ENCODE measurements at places on chromosomes 6 and 20. TPM values are rescaled to one million over a fixed set of nuclear protein-coding genes. Genes with fewer than 3 reads are reported as not detected.

GRCh38 chr6:72040111-72040510 is 153.8 kb downstream of the RIMS1 start:
- DNase-seq: no peak

DNA sequence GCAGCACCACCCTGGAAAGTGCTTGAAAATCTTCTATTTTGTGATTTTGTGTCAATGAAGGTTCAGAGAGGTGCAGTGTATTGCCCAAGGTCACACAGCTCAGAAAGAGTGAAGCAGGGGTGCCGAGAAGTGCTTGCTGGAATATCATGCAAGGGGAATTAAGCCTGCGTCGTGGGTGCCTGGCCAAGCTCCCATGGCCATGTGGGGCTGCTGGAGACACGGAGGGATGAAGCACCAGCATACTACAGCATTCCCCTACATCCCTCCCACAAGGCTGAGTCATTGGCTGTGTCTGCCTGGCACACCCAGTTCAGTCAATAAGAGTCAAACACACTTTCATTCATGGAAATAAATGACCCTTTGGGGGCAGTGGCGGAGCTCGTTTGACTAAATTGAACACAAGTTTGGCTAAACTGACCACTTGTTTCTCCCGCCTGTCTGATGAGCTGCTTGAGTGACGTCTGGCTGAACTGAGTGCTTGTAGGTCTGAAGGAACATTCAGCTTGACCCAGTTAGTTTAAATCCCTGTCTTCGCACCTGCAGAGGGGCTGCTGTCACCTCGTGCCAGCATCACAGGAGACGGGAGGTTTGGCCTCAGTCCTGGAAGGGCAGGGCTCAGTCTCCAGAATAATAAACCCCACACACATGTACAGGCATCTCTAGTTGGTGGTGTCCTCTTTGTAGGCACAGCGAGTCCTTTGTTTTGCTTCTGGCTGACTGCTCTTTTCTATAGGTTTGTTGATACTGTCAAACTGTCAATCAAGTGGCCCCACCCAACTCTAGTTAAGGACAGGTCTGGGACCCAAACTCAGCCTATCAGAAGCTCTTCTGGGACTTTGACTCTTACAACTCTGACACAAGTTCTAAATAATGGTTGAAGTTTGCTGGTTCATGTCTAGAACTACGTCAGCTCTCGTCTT is 8.4 kb upstream of the TGM2 start:
- no peak for DNase-seq

GRCh38 chr6:126724821-126725220 is 384.9 kb downstream of the CENPW start:
- no peak for DNase-seq

- no peak for DNase-seq
Measured at GRCh38 chr6:113901482-113901881, 44.3 kb downstream of the MARCKS start.

DNA sequence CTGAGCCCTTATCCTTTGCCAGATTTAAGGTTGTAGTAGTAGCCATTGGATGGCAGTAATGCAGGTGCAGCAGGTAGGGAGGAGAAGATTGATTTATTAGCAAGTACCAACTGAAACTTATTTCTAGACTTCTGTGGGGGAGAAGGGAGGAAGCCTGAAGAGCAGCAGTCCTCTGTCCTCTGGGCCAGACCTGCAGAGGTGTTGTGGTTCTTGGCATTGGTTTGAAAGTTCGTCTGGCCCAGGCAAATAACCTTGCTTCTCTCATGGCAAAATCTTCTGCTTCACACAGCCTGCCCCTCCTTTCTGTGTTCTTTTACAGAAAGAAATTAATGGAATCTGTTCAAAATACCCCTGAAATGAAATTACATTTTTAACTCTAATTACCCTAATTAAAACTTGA is 24.5 kb downstream of the RALY start:
- DNase-seq: no peak

DNA sequence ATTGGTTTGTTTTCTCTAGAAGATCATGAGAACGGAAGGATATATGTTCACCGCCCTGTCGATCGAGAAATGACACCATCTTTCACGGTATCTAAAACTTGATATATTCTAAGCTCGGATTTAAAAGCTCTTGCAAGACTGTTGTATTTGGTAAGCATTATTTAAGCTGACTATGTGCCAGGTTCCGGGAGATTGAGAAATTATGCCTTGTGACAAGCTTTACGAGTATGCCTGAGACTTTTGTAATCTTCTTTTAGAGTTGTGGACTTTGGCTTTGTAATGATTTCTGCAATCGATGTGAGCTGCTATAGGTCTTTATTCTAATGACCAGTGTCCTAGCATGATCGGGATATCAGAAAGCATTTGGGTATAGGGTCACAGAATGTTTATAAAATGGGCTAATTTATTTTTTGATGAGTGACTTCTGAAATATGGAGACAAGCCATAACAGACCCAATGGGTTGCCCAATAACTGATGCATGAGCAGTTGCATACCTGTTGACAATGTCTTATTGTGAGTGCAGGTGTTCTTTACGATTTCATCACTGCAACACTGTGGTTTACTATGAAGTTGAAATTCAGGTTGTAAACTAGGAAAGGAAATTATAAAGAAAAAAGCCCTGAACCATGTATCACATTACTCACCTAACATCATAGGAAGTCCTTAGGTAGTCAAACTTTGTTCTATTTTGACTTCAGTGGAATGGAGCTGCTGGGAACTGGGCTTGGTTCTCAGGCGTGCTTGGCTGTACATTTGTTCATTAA is 14.0 kb downstream of the CDH26 start:
- DNase-seq: no peak

The HLA-G gene
- polyA plus RNA-seq: 11.2 TPM

The KCNK5 gene
- polyA plus RNA-seq: 11.6 TPM

The IMPG1 gene
- polyA plus RNA-seq: 1.8 TPM

The CYP24A1 gene
- 3.5 TPM for polyA plus RNA-seq

The MYT1 gene
- 0.58 TPM for polyA plus RNA-seq

Measured in right renal pelvis (tissue), 4 donors.